ENCODE measurements at places on chromosomes 13 and 19. TPM values are rescaled to one million over a fixed set of nuclear protein-coding genes. Genes with fewer than 3 reads are reported as not detected.

GRCh38 chr13:54383604-54384003, 1355.0 kb downstream of the OLFM4 start:
- no peaks in the 10 kb centered on the region for H3K27me3 ChIP-seq
- no peaks in the 10 kb centered on the region for H3K4me1 ChIP-seq
- no peak for DNase-seq
- no peaks in the 10 kb centered on the region for H3K36me3 ChIP-seq

DNA sequence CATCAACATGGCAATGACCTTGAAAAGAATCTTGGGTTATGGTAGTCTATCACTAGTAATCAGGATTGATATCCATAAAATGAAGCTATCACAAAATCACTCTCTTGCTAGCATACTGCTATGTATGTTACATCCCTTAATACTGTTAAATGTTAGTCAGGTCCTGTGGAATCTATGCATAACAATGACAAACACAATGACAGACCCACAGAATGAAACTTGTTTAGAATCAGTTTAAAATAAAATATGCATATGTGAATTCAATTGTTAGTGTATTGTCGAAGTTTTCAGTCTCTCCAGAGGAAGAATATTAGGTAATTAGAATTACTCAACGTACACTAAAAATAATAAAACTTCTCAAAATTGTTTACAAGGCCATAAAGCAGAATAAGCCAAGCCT, 137.6 kb downstream of the DACH1 start:
- no peak overlapping the region for H3K4me3 ChIP-seq
- no peaks in the 10 kb centered on the region for H3K27me3 ChIP-seq
- no peak overlapping the region for H3K27ac ChIP-seq
- DNase-seq: no peak

DNA sequence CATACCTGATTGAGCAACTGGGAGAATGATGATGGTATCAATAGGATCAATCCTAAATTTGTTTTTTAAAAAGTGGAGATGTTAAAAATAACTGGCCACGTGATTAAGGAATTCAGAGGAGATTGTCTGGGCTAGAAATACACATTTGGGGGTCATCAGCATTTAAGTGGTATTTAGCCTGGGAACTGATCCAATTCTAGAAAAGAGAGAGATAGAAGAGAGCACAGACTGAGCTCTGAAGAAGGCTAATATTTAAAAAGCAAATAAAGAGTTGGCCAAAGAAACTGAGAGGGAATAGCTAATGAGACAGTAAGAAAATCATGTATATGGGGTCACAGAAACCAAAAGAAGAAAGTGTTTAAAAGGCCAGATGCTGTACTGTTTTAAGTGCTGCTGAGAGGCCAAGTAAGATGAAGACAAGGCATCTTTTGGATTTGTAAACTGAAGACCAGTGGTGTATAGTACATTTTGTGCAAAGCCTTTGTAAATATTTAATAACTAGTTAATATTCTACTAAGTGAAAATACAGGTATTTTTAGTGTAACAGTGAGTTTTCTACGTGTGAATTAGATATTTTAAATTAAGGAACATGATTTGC, 40.2 kb downstream of the UBL3 start:
- no peaks in the 10 kb centered on the region for H3K27me3 ChIP-seq
- no peaks in the 10 kb centered on the region for H3K36me3 ChIP-seq
- peaks cover 70% of the 10 kb centered on the region for H3K4me1 ChIP-seq
- no peak overlapping the region for H3K27ac ChIP-seq
- DNase-seq: no peak

- H3K4me3 ChIP-seq: no peak overlapping the region
- no peaks in the 10 kb centered on the region for H3K27me3 ChIP-seq
- H3K36me3 ChIP-seq: no peaks in the 10 kb centered on the region
- no peak for DNase-seq
- no peaks in the 10 kb centered on the region for H3K4me1 ChIP-seq
These were observed 7.0 kb downstream of the GNA15 start for GRCh38 chr19:3142781-3143337.

DNA sequence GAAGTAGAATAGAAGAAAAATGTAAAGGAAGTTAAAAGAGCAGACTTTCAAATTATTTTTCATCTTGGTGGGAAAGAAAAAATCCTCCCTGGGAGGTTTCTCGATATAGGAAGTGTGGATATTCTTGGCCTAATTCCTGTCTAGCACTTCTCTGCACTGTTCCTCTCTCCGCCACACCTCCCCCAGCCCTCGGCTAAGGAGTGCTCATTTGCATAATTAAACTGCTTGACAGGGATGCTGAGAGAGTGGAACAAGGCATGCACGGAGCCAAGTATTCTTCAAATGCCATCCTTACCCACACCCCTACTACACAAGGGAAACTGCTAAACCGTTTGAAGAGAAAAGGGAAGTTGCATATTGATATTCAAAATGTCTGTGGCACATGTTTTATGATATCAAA, 511.0 kb upstream of the HTR2A start:
- no peaks in the 10 kb centered on the region for H3K27me3 ChIP-seq
- H3K36me3 ChIP-seq: no peaks in the 10 kb centered on the region
- no peak overlapping the region for H3K27ac ChIP-seq
- no peak for DNase-seq
- H3K4me3 ChIP-seq: no peak overlapping the region
- no peaks in the 10 kb centered on the region for H3K4me1 ChIP-seq

- peak overlapping the region; percentile 73 for H3K4me3 ChIP-seq
- peak; percentile 43 for DNase-seq
- H3K27me3 ChIP-seq: no peaks in the 10 kb centered on the region
- no peaks in the 10 kb centered on the region for H3K4me1 ChIP-seq
- no peaks in the 10 kb centered on the region for H3K36me3 ChIP-seq
- peak overlapping the region; percentile 88 for H3K27ac ChIP-seq
These were observed 24.6 kb upstream of the ZNF846 start for GRCh38 chr19:9793071-9793591.

- H3K27me3 ChIP-seq: no peaks in the 10 kb centered on the region
- no peaks in the 10 kb centered on the region for H3K36me3 ChIP-seq
- H3K4me3 ChIP-seq: no peak overlapping the region
- no peak for DNase-seq
These were observed 16.8 kb downstream of the SLAIN1 start for GRCh38 chr13:77714119-77714755.

Gene SMIM44
- not detected for total RNA-seq

Gene EID2
- 26.1 TPM for total RNA-seq

DNA sequence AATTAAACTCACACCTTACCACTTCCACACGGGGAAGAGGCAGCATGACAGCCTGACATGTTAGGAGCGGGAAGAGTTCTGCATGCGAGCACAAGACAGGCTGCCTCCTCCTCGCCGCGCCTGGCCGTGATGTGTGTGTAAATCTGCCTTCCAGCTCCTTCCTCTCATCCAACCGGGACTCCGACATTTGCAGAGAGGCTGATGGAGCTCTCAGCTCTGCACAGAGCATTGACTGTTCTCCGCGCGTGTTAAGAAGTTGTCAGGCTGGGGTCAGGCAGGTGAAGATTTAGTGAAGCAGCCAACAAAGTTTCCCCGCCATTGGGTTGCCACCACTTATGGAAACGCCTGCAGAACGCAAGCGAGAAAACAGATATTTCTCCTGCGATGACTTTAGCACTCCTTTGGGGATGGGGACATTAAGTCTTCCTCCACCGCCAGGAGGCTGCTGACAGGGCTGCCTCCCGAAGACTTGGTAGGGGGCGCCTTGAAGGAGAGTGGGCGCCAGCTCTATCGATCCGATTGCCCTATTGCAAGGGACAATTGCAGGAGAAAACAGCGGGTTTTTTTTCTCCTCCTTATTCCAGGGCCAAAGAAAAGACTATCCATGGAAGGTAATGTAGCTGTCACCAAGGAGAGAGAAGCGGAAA, 213.9 kb upstream of the TSHZ3 start:
- no peak for DNase-seq
- H3K27ac ChIP-seq: no peak overlapping the region
- no peaks in the 10 kb centered on the region for H3K27me3 ChIP-seq
- no peaks in the 10 kb centered on the region for H3K4me1 ChIP-seq
- no peak overlapping the region for H3K4me3 ChIP-seq

- H3K4me1 ChIP-seq: no peaks in the 10 kb centered on the region
- no peak for DNase-seq
- no peak overlapping the region for H3K27ac ChIP-seq
- no peaks in the 10 kb centered on the region for H3K27me3 ChIP-seq
- peaks cover 5% of the 10 kb centered on the region for H3K36me3 ChIP-seq
These were observed 35.6 kb downstream of the NDFIP2 start for GRCh38 chr13:79516595-79516994.

Gene ANKRD10
- 241 TPM for total RNA-seq

- H3K36me3 ChIP-seq: no peaks in the 10 kb centered on the region
- no peaks in the 10 kb centered on the region for H3K4me1 ChIP-seq
- no peak overlapping the region for H3K27ac ChIP-seq
- no peaks in the 10 kb centered on the region for H3K27me3 ChIP-seq
- DNase-seq: peak; percentile 22
- H3K4me3 ChIP-seq: no peak overlapping the region
These were observed 152.0 kb upstream of the IRS2 start for GRCh38 chr13:109938255-109938936.

DNA sequence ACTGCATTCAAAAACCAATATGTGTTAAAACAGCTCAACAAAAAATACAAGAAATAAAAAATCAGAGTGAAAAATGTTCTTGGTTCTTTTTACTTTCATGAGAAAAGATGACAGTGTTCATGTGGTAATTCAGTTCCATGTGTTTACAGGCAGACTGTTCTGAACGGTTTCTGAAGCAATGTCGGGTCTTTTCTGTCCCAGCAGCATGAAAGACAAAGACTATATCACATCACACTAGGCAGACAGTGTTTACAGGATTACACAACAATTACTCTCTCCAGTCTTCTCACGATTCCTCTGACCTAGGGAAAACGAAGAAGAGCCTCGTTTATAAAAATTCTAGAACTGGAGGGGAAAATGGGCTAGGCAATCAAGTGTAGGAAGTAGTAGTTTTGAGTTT, 83.4 kb downstream of the UBL3 start:
- H3K27ac ChIP-seq: peak overlapping the region; percentile 8
- H3K36me3 ChIP-seq: no peaks in the 10 kb centered on the region
- no peak overlapping the region for H3K4me3 ChIP-seq
- no peaks in the 10 kb centered on the region for H3K27me3 ChIP-seq

All from tibial nerve (tissue), 4 donors.